Hippocampal formation (tissue), 2 donors: ENCODE measurements at places on chromosomes 6 and 20.

- DNase-seq, result no peak
Measured at GRCh38 chr20:2691663-2692035, 931 bp upstream of the EBF4 start.

GRCh38 chr6:90286884-90287488 lies 9.7 kb downstream of the BACH2 start:
- DNase-seq, result no peak

GRCh38 chr6:118786596-118787453 lies 107.1 kb upstream of the ASF1A start:
- no peak for DNase-seq

DNA sequence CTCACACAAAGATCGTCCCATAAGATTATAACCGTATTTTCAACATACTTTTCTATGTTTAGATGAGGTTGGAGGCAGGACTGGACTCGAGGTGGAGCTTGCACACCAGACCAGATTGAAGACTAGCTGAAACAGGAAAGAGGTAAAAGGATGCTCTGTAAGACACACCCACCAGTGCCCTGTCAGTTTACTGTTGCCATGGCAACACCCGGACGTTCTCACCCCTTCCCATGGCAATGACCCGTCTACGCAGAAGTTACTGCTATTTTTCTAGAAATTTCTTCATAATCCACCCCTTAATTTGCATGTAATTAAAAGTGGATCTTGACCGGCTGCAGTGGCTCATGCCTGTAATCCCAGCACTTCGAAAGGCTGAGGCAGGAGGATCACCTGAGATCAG lies 13.6 kb upstream of the SRSF6 start:
- no peak for DNase-seq

GRCh38 chr20:59164686-59165391 lies 1.2 kb downstream of the ZNF831 start:
- DNase-seq, result no peak

GRCh38 chr6:123323452-123324329 lies 313.1 kb downstream of the TRDN start:
- no peak for DNase-seq

- no peak for DNase-seq
Measured at GRCh38 chr6:91865889-91866288, 1279.0 kb upstream of the MAP3K7 start.

DNA sequence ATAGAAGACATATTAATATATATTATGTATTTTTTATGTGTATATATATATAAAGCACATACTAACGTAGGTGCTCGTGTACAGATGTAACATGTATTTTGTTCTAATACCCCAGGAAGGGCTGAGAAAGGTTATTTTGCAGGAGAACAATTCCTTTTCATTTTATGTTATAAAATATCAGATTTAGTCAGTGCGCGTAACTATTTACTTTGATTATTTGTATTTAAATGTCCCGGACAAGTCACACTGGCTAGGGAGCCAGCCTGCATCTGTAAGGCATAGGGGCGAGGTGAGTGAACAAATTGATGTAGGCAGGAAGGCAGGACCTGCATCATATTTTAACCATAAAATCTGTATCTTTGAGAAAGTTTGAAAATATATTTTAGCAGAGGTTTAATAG lies 74.1 kb downstream of the BMP7 start:
- no peak for DNase-seq

DNA sequence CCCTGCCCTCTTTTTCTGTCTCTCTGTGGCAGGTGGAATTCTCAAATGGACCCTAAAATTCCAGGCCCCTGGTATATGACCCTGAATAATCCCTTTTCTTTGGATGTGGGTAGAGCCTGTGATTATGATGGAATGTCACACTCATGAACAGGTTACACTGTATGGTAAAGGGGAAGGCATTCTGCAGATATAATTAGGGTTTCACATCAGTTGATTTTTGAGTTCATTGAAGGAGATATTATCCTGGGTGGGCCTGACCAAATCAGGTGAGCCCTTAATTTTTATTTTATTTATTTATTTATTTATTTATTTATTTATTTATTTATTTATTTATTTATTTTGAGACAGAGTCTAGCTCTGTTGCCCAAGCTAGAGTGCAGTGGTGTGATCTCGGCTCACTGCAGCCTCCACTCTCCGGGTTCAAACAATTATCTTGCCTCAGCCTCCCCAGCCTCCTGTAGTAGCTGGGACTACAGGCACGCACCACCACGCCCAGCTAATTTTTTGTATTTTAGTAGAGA lies 13.7 kb upstream of the STMND1 start:
- no peak for DNase-seq

DNA sequence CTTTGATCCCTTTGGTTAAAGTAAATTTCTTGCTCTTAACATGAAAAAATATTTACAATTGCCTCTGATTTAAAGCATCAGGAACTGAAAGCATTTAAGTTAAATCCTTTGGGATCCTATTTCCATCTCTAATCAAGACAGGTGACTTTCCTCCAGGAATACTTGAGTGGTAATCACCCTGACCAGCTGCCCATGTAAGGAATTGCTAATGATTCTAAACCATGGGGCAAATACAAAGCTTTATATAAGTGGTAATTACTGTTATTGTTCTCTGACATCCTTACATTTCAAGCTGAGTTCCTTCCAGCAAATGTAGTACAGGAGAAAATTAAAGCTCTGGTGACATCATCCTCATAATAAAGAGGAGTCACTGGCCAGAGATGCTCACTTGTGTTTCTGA lies 100.6 kb downstream of the CRYBG1 start:
- DNase-seq, result no peak

DNA sequence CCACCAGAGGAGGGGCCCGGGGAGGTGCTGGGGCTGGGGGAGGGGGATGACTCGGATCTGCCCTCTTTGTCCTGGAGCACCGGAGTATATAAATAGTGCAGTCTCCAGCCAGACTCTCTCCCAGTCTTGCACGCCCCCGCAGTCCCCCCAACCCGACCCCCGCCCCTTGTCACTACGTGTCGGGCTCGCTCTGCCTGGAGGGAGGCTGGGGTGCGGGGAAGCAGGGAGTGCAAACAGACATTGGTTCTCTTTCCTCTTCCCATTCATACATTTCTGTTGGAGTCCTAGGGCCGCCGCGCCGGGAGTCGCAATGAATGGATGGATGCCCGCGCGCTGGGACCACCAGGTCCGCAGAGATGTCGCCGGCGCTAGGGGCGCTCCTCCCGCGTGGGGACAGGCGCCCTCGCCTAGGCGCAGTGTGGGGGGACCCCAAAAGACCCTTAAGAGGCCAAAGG lies 179.3 kb downstream of the TBXT start:
- no peak for DNase-seq

DNA sequence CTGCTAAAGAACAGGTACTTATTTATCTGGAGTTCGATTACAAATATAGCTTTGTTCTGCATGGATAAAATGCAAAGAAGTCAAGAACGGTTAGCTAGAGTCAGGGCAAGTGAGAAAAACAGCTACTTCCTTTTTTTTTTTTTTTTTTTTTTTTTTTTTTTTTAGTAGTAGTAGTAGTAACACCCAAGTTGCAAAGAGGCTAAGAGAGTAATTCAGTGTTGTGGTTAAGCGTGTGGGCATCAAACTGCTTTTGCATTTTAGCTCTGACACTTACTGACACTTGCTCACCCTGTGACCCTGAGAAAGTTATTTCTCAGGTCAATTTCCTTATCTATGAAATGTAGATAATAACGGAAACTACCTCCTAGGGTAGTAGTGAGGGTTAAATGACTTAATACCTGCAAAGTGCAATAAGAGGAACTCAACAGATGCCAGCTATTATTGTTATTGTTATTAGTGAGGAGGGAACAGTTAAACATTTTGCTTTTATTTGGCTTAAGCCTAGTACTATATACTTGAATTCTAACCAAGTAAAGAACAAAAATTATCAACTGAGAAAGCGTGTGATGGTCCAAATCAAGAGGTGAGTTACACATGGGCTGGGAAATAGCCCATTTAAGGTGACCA lies 86.7 kb upstream of the BACH2 start:
- DNase-seq, result no peak

DNA sequence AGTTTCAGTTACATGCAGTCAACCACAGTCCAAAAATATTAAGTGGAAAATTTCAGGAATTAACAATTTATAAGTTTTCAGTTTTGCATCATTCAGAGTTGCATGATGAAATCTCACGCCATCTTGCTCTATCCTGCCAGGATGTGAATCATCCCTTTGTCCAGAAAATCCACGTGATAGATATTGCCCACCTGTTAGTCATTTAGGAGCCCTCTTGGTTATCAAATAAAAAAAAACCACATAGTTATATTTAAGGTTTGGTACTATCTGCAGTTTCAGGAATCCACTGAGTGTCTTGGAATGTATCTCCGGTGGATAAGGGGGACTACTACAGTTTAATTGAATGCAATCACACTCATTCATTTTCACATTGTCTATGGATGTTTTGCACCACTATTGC lies 1249.0 kb upstream of the CITED2 start:
- DNase-seq, result no peak

- no peak for DNase-seq
Measured at GRCh38 chr6:28771401-28772267, 152.2 kb downstream of the TRIM27 start.

GRCh38 chr20:13322621-13323020 lies 101.5 kb downstream of the ISM1 start:
- DNase-seq, result no peak

DNA sequence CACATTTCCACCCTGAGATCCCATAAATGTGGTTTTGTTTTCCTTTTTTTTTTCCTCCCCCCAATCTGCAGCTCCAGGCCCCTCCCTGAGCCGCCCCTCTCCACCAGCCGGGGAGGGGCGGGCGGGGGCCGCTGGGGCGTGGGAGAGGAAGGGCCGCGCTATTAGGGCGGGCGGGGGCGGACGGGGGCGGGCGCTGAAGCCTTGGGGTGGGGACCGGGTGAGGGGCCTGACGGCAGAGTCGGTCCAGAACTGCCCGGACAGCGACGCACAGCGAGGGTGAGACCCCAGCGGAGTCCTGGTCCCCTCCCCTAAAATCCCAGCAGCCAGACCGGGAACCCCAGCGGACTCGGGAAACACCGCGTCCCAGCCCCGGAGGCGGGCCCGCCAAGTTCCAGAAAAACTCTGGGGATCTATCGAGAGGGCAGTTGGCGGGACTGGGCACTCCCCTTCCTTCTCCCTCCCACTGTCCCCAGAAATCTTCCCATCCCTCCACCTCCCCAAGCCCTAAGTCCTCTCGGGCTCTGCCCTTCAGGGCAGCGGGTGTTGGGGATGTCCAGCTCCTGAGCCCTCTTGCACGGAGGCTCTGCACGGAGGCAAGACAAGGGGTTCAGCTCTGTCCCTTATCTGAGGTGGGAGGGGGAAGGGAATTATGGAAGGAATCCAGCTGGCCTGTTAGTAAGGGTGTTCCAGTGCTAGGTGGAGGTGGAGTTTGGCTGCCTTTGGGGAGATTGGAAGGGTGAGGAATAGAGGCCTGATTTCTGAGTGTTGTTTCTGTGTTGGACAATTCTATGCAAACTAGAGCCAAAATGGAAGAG lies at the start of gene PRICKLE4:
Gene PRICKLE4, plus strand, starts transcription at position 232 of the 815 bp plus-strand sequence. CDS start 2,692 bp downstream, outside the sequence.
- no peak for DNase-seq

DNA sequence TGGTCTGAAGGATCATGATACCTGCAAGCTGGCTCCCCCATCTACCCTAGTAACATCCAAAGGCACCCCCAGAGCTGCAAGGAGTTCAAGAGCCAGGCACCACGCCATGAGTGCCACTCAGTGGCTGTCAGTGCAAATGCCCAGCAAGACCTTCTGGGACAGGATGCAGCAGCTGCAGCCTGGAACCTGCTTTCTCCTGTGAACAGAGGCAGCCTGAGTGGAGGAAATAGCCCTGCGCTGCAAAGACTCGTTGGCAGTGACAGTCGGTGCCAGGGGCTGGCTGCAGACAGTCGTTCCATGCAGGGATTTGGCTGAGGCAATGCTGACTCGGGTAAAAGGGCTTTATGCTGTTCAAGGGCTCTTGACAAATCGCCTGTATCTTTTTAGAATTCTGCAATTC lies 15.7 kb upstream of the SSTR4 start:
- no peak for DNase-seq

GRCh38 chr6:43996618-43997344 lies 130.5 kb downstream of the MRPL14 start:
- no peak for DNase-seq

GRCh38 chr6:30935018-30935417 lies 3.0 kb upstream of the SFTA2 start:
- no peak for DNase-seq

GRCh38 chr6:31884528-31885035 lies 5.8 kb upstream of the SLC44A4 start:
- DNase-seq, result no peak

DNA sequence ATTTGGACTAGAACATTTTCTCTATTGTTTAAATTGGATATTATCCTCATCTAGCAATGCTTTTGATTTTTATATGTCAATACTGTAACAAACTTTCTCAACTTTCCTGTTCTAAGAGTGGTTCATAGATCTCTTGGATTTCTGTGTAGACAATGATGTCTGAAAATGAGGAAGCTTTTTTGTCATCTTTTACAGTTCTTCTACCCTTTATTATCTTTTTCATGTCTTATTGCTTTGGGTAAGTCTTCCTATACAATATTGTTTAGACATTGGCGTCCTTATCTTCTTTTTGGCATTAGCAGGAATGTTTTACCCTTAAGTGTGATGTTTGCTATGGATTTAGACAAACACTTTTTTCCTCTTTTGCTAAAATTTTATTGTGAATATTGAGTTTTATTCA lies 91.5 kb upstream of the MTHFD1L start:
- no peak for DNase-seq

- DNase-seq, result no peak
Measured at GRCh38 chr6:46129291-46129628, 529 bp upstream of the ENPP4 start.

GRCh38 chr6:166307082-166308032 lies 835 bp downstream of the PRR18 start:
- peak; percentile 58 for DNase-seq

GRCh38 chr6:127775371-127775770 lies 125.5 kb downstream of the THEMIS start:
- DNase-seq, result no peak

DNA sequence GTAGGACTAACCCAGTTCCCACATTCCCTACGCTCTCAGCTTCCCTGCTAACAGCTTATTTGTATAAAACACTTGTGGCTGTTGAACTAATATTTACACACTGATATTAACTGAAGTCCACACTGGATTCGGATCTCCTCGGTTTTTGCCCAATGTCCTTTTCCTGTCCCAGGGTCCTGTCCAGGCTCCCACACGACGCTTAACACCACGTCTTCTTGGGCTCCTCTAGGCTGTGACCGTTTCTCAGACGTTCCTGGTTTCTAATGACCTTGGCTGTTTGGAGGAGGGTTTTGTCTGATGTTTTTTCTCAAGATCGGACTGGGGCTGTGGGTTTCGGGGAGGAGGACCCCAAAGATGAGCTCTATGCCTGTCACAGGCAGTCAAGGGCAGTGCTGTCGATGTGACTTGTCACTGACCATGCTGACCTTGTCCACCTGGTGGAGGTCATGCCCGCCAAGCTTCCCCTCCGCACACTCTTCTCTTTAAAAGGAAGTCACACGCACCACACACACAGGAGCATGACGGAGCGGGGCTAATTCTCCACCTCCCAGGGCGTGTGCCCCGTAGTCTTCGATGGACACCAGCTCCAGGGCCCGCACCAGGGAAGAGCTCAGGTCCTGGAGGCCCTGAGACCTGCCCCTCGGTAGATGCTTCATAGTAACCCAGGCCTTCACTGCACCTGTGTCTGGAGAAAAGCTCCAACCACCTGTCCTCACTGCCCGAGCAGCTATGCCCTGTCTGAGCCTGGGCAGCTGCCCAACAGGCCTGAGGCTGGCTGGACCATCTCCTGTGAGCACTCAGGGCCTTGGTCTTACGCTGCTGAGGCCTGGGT lies 72.0 kb downstream of the TTLL2 start:
- no peak for DNase-seq

- no peak for DNase-seq
Measured at GRCh38 chr20:58528412-58528811, 13.2 kb upstream of the APCDD1L start.
